ENCODE measurements at places on chromosomes 7 and 10.

- DNase-seq: no peak
Measured at GRCh38 chr10:86262688-86263181, 103.9 kb downstream of the GRID1 start.

- DNase-seq: no peak
Measured at GRCh38 chr10:101816913-101817336, 1.3 kb downstream of the OGA start.

GRCh38 chr10:75102830-75103673, 8.4 kb upstream of the SAMD8 start:
- DNase-seq: no peak

- DNase-seq: no peak
Measured at GRCh38 chr7:90903841-90904240, 307.7 kb downstream of the CDK14 start.

- DNase-seq: no peak
Measured at GRCh38 chr7:79176859-79177477, 276.5 kb downstream of the MAGI2 start.

DNA sequence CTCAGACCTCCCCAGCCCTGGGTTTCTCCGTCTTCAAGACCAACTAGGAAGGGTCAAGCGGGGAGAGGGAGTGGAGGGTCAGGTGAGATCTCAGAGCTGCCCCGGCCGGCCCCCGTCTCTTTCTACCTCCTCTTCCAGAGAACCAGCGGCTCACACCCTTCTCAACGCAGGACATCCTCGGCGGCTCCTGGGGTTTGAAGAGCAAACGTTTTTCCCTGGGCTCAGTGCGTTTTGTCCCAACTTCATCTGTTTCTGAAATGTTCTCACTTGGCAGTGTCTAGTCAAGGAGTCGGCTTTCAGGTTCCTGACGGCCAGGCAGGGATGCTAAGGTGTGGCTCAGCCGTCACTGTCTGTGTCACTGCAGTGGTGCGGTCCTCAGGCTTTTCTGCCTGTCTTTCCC, 416.4 kb upstream of the FOXK1 start:
- DNase-seq: no peak

- DNase-seq: no peak
Measured at GRCh38 chr10:63057509-63057908, 75.6 kb upstream of the NRBF2 start.

GRCh38 chr10:14798636-14799035, 23.9 kb upstream of the FAM107B start:
- DNase-seq: no peak

GRCh38 chr10:131743190-131744151, 157.3 kb upstream of the PPP2R2D start:
- no peak for DNase-seq

- no peak for DNase-seq
Measured at GRCh38 chr10:58237014-58237834, 30.5 kb downstream of the IPMK start.

DNA sequence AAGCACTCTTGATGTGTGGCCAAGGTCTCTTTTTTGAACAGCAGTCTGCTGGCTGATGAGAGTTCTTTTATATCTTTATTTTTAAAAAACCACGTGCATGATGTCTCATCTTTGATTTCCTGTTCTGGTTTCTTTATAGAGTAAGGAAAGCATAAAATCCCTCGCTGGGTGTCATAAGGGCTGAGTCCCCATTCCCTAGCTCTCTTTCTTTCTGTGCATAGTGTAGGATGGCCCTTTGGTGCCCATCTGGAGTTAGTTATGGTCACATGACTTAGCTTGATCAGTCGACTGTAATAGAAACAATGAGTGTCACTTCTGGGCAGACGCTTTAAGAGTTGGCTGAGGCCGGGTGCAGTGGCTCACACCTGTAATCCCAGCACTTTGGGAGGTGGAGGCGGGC, 38.5 kb downstream of the GHRHR start:
- DNase-seq: no peak

DNA sequence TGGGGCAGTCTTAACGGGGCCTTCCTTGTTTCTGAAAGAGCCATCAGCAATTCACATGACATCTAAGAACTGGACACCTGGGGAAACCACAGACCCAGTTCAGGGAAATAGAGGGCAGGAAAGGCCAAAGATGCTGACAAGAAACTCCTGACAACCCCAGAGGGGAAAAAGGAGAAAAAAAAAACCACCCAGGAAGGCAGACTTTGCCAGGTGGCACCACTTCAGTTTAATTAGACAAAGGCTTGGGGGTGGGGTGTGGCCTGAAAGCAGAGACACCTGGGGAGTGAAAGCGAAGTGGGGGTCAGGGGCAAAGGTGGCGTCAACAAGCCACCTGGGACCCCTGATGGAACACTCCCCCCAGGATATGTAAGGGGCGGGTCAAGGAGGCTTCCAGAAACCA, 53.6 kb downstream of the RAB11FIP2 start:
- DNase-seq: no peak
